ENCODE measurements at places on chromosomes 2 and 18.

DNA sequence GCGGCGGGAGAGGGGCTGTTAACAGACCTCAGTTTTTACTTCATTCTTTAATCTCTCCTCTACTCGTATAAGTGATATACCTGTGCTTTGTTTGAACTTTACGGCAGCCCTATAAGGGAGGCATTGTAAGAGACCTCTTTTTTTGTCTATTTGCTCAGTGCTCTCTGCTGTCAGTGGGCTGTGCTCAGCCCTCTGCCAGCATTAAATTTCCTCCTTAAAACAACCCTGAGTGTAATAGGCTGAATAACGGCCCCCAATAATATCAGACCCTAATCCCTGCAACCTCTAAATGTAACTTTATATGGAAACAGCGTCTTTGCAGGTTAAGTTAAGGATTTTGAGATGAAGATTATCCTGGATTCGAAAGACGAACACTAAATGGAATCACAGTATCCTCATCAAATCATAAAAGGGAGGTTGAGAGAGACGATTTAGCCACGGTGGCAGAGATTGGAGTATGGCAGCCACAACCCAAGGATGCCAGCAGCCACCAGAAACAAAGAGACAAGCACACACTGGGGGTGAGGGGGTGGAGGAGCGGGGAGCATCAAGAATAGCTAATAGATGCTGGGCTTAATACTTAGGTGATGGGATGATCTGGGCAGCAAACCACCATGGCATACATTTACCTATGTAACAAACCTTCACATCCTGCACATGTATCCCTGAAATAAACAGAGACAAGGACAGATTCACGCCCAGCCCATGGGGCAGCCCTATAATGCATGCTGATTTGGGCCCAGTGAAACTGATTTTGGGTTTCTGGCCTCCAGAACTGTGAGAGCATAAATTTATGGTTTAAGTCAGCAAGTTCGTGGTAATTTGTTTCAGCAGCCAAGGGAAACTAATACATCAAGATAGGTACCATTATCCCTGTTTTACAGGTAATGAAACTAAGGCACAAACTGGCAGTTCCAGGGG, 894 bp upstream of the FARSB start:
- no peak for DNase-seq

- DNase-seq, result no peak
These were observed 74.9 kb upstream of the TFCP2L1 start for GRCh38 chr2:121359716-121360565.

DNA sequence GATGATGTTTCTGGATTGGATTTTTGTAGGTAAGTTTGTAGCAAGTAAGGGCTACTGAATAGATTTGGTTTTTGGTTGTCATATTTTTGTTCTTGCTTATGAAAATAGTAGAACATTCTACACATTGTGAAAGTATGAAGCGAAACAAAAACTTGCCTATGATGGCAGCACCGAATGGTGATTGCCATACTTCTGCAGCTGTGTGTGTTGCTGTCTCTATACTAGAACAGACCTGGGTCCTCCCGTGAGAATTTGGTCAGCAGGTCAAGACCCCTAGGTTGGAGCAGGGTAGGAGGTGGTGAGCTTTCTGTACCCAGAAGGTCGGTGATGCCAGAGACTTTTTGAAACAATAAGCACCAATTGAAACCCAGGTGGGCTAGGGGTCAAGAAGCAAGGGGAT, 322.6 kb downstream of the PRKCE start:
- DNase-seq, result no peak

DNA sequence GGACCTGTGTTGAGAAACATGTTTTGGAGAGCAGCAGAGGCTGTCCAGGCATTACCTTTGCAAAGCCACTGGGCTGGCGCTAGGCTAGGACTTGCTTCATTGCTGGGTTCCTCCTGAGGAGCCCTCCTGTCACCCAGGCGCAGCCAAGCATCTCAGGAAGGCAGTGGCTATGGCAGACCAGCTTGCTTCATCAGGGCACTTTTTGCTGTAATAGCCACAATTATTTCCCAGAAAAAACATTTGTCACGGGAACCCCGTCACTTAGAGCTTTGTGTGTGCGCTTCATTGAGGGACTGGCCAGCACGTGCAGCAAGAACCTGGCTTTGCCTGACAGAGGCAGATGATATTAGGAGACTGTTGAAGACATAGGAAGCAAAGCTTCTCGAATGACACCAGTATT, 36.4 kb downstream of the SLC20A1 start:
- DNase-seq, result no peak

- no peak for DNase-seq
These were observed 202.7 kb downstream of the BCL11A start for GRCh38 chr2:60350791-60351190.

DNA sequence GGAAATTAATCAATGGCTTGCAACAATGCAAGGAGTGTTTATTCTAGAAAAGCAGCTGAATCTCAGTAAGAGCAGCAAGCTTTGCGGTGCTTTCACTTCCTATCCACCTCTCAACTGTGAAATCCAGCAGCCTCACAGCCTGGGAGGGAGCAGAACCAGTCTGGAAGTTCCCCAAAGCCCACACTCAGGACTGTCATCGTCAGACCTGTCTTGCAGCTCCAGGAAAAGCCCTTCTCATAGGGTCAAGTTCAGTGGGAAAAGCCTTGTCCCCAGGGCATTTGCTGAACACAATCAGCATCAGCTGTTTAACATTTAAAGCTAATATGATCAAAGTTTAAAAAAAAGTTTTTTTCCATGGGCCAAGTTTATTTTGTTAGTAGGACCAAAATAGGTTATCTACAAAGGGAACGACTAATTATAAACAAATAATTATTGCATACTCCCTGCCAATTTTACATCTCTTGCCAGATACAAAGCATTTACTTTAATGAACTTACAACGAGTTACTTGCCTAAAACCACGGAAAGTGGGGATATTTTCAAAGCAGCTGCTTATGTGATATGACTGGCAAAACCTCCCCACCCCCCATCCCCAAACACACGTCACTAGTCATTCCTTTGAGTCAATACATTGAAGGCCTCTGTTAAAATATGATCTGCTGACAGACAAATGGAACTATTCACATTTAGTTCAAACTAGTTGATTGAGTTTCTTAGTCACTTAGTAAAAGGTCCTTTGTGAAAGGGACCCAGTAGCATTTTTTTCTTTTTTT, 36.8 kb downstream of the PARD6G start:
- no peak for DNase-seq
